ENCODE measurements at places on chromosomes 11 and 22.
A peak's percentile ranks its signal among the peaks of the same experiment; 100 is the strongest.

DNA sequence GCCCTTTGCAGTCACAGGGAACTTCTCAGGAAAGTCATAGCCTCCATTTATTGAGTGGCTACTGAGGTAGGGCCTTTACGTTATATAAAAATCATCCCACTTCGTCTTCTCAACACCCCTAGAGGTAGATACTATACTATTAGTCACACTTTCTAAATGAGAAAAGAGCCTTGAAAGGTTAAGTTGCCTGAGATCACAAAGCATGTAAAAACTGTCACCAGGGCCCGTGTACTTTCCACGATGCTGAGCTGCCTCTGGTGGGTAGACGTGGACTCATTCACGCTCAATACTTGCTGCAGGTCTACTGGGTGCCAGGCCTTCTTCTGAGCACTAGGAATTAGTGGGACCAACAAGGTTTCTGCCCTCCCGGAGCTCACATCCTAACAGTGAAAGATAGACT is 16.3 kb downstream of the CHRDL2 start:
- DNase-seq = no peak

DNA sequence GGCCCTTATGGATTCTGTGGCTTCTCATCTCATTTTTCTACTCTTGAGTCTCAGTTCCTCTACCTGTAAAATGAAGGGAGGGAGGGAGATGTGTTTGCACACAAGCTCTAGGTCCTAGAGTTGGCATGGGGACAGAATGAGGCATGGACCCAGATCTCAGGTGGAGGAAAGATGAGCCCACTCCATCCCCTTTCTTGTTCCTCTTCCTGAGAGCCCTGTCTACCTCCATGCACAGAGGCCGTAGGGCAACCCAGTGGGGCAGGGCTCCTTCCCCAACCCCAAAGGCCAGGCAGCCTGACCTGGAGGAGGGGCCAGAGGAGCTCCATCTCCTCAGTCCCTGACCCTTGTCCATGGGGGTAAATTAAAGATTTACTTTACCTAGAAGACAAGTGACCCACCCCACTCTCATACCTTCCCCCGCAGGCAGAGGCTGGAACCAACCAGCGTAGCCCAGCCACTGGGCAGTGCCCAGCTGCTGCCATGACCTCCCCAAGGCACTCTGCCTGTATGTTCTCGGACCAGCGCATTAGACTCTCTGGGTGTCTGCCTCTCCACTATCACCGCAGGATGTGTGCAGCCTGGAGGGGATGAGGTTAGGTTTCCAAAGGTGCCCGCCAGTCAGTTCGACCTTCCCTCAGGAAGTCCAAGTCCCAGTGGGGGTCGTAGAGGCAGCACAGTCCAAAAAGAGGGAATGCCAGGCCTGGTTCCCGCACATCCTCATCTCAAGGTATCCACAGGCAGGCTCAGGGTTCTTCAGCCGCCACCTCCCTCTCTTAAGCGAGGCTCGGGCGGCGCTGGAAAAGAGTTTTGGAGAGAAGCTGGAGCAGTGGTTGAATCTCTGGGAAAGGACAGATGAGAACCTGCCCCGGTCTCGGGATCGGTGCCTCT is 3.0 kb downstream of the SMTN start:
- no peak for DNase-seq

DNA sequence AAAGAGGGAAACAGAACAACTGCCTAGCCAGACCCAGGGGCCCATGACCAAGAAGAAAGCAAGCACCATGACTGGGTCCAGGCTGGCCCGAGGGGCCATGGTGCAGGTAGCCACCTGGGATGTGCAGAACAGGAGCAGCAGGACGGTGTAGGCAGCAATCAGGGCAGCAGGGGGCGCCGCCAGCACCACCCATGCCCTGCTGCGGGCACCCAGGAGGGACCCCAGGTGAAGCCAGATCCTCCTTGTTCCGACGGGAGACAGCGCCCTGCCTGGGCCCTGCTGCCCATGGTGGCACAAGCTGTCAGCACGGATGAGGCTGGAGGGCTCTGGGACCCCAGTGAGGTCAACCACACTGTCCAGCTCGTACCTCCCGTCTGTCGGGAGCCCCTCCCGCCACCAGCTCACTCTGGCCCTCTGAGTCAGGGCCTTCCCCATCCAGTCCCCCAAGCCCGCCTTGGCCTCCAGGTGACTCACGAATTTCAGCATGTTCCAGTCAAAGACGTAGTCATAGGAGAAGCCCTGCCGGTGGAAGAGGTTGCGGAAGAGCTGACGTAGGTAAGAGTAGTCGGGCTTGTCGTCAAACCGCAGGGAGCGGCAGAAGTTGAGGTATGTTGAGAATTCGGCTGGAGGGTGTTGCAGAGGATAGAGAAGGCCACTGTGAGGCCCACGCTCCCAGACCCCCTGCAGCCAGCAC is 18.8 kb downstream of the CSNK1E start:
- peak; percentile 12 for DNase-seq

DNA sequence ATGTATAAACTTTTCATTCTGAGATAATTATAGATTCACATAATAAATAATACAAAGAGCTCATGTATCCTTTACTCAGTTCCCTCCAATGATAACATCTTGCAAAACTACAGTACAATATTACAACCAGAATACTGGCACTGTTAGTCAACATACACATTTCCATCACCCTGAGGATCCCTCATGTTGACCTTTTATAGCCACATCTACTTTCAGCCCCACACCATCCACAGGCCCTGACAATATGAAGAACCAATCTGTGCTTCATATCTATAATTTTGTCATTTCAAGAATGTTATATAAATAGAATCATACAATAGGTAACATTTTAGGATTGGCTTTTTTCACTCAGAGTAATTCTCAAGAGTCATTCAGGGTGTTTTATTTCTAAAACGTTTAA is 115.5 kb downstream of the MRTFA start:
- no peak for DNase-seq

DNA sequence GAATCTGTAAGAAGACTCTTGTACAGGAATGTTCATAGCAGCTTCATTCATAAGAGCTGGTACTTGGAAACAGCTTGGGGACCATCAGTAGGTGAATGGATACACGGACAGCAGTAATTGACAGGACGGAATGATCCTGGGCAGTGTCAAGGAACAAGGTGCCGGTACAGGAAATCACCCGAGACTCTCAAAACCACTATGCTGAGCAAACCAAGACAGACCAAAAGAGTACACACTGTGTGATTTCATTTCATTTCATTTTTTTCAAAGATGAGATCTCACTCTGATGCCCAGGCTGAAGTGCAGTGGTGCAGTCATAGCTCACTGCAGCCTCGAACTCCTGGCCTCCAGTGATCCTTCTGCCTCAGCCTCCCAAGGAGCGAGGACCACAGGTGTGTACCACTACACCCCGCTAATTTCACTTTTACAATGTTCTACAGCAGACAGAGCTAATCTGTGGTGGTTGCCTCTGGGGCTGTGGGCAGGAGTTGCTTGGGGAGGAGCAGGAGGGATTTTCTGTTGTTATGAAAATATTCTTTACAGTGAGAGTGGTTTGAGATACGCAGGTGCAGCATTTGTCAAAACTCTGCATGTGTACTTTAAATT is 15.6 kb downstream of the PARVB start:
- no peak for DNase-seq

DNA sequence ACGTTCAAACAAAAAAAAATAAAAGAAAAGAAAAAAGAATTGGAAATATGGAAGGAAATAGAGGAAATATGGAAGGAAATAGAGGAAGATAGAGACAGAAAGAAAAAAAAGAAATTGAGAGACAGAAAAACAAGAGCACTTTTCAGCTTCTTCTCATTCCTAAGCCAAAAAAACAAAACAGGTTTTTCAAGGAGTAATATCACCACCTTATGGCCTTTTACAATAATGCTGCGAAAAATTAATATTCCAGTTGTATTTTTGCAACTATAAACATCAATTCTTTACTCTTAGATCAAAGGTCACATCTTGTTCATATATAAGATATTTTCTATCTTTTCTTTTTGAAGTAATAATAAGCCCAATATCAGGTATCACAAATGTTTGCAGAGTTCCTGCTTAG is 328.3 kb downstream of the FAT3 start:
- DNase-seq = peak; percentile 44

- no peak for DNase-seq
Measured at GRCh38 chr11:57424137-57424791, 2.7 kb downstream of the SLC43A3 start.

- DNase-seq = no peak
Measured at GRCh38 chr11:122085264-122085663, 30.8 kb downstream of the BLID start.

DNA sequence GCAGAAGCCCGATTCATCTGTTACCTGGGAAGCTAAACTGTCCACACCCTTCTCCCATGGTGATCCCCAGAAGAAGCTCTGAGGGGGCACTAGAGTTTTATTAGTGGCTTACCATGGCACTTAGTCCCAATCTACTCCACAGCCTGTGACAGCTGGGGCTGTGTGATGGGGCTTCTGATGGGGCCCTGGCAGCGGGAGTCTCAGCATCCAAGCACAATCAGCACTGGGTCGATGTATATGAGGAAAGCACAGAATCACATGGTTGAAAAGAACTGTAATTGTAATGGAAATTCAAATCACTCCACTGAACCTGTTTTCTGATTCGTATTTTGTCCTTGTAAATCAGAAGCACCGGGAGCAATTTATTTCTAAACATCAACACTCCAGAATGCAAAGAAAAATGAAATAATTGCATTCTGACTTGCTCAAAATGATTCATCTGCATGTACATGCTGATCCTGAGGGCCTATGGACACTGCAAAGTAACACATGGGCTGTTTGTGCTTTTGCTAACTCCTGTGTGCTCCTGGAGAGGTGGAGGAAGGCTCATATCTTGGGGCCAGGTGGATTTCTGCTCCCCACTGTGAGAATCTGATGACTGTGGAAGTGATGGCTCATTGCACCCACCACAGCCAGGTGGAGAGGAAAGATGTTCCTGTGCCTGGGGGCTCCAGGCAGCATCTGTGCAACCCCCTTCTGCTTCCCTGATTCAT is 203.0 kb downstream of the KIRREL3 start:
- DNase-seq = no peak

DNA sequence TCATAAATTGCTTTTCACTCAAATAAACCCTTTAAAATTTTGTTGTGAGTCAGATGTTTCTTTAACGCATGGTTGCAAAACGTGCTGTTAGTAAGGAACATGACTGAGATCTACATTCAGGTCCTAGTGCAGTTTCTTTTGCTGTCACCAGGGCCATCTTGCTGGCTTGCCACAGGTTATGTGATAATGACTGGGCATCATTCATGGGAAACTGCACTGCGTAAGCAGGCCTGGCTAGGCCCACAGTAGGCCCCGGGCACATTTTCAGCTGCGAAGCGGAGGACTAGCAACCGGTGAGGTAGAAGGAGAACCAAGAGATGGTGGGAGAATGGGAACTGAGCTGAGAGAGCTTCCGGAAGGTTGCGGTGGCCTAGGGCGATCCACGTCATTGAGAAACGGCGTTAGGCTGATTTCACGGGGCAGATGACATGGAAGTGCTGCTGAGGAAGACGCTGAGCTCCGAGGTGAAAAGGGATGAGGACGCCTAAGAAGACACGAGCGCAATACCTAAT is 3.2 kb upstream of the KLHDC7B start:
- DNase-seq = no peak

DNA sequence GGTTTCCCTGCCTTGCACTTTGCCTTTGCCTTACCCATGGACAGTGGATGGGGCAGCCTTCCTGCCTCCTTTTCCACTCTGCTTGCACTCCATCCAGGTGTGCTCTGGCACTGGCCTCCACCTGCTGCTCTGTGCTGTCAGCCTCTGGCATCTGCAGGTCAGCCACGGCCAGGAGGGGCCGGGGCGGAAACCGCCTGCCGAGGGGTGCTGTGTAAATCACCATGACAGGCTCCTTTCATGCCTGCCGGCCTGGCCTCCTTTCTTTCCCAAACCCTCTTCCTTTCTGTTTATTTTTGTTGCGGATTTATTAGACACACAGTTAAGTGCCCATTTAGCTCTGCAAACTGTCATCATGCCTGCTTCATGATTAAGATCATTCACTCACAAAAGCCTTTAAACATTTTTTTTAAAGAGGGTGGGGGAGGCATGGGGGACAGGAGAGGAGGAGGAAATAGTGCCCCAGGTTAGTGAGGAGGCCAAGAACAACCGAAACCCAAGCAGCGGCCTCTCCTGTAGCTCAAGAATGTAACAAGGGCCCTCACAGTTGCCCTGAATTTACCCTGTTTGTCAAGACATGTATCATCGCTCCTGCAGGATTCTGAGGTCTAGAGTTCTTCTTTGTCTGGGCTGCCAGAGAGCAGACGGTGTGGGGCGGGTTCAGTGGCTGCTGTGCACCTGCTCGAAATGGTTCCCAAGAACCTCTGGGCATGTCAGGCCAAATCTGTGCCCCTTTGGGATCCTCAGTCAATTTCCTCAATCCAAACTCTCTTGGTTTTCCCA is 83.3 kb downstream of the BARX2 start:
- no peak for DNase-seq

DNA sequence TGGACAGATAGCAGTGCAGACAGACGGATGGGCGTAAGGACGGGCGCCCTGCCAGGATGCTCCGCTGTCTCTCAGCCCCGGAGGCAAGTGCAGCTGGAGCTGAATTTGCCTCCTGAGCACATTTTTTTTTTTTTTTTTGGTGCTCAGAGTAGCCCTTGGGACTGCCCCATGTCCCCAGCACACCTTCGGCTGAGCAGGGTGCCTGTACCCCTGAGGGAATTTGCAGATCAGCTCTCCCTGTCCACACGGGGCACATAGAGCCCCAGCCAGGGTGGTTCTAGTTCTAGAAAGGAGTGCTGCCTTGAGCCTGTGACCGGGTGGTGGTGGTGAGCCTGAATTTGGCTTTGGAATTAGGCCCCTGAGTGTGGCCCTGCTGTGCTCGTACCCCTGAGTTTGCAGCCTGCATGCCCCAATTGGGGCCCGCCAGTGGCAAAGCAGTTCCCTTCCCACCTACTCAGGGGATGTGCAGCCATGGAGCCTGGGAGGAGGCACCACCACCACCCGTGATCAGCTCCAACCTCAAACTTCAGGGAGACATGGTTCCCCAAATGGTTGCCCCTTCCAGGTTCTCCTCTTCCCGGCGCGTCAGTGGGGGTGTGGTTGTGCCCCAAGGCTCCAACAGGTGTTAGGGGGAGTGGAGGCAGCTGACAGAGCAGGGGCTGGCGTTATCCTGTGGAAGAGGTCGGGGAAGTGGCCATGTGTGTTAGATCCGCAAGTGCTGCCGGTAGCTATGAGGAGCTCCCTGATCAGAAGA is 1232.7 kb downstream of the BRD1 start:
- DNase-seq = no peak

DNA sequence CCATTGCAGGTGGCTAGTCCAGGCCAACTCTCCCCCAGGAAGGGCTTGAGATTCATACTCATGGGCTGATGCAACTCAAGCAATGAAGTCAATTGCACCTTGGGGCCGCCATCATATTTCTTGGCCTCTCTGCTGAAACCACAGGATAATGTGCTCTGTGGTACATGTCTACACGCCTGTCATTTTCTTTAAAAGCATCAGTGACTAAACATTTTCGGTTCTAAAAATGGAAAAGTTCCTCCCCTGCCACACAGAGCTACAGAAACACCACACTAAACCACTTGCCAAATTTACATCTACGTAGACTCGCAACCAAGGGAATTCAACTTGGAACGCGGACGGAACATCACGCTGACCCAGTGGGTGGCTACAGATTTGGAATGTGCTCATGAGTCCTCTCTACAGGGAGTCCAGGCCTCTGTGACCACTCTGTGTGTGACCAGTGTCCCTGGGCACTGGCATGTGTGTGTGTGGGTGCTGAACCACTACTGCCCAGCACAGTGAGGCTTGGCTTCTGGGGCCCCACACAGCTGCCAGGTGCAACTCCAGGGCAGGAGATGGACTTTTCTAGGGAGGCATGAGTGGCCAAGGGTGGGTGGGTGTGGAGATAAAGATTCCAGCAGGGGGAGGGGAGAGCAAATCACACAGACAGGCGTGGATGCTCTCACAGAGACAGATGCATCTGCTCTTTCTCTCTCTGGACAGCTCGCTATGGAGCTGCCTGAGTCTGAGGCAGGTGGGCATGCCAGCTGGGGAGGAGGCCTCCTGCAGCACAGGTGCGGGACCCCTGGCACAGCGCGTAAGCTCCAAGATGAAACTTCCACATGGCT is 261.9 kb downstream of the CTTN start:
- DNase-seq = no peak
